Right lobe of liver (tissue), 6 donors: ENCODE measurements at places on chromosomes 3 and 15. TPM values are rescaled to one million over a fixed set of nuclear protein-coding genes. Genes with fewer than 3 reads are reported as not detected.

DNA sequence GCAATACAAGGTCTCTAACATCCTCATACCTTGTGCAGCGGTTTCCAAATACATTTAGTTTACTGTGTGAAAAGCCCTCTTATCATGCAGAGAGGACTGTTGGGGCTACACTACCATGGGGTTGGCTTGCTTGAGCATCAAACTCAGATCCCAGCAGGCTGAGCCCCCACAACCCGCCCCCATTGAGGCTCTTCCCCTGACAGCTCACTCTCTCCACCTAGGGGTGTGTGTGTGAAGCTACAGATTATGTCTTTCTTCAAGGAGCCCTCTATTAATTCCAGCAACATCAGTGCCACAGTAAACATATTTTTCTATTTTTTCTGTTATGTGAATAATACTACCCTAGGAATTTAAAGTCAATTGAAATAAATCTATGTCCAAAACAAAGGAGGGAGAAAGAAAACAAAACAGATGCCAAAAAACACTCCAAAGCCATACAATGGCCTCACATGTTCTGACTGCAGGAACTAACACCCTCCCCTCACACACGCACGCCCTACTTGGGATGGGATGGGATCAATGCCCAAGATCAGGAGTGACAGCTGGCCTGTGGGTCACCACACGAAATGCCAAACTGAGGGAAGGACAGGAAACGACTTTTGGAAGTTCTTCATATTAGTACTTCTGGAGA is 14.7 kb downstream of the TM4SF4 start:
- no peak overlapping the region for H3K4me3 ChIP-seq
- H3K27ac ChIP-seq = no peak overlapping the region
- H3K36me3 ChIP-seq = peaks cover 77% of the 10 kb centered on the region
- no peak for DNase-seq
- H3K4me1 ChIP-seq = no peaks in the 10 kb centered on the region
- no peaks in the 10 kb centered on the region for H3K27me3 ChIP-seq

- peaks cover 11% of the 10 kb centered on the region for H3K4me1 ChIP-seq
- no peak overlapping the region for H3K4me3 ChIP-seq
- H3K36me3 ChIP-seq = peaks cover 4% of the 10 kb centered on the region
Observed at GRCh38 chr15:73983211-73983727, 8.8 kb downstream of the STOML1 start.

- no peaks in the 10 kb centered on the region for H3K4me1 ChIP-seq
- H3K36me3 ChIP-seq = no peaks in the 10 kb centered on the region
- H3K4me3 ChIP-seq = no peak overlapping the region
- no peaks in the 10 kb centered on the region for H3K27me3 ChIP-seq
- DNase-seq = no peak
- no peak overlapping the region for H3K27ac ChIP-seq
Observed at GRCh38 chr3:46579756-46580286, 13.7 kb upstream of the LRRC2 start.

DNA sequence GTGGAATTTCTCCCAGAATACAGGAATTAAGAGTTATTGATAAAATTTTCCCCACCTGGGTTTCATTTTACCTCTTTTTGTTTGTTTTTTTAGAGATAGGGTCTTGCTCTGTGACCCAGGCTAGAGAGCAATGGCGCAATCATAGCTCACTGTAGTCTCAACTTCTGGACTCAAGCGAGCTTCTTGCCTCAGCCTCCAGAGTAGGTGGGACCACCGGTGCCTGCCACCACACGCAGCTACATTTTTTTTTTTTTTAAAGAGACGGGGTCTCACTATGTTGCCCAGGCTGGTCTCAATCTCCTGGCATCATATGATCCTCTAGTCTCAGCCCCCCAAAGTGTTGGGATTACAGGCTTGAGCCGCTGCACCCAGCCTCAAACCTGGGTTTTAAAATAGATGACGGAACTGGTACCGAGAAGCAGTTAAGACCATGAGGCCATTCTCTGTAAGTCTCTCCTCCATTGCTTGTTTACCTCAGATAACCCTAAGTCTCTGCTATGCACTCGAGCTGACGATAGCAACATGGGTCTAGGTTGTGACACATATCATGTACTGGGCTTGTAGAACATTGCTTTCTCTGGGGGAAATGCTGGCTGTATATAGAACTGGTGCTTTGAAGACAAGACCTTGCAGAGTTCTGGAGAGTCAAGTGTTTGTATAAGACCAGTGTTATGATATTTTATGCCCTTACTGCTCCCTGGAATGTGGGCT is 16.4 kb downstream of the ETV5 start:
- no peaks in the 10 kb centered on the region for H3K4me1 ChIP-seq
- H3K4me3 ChIP-seq = no peak overlapping the region
- H3K27ac ChIP-seq = no peak overlapping the region
- no peaks in the 10 kb centered on the region for H3K36me3 ChIP-seq
- no peak for DNase-seq
- H3K27me3 ChIP-seq = no peaks in the 10 kb centered on the region

DNA sequence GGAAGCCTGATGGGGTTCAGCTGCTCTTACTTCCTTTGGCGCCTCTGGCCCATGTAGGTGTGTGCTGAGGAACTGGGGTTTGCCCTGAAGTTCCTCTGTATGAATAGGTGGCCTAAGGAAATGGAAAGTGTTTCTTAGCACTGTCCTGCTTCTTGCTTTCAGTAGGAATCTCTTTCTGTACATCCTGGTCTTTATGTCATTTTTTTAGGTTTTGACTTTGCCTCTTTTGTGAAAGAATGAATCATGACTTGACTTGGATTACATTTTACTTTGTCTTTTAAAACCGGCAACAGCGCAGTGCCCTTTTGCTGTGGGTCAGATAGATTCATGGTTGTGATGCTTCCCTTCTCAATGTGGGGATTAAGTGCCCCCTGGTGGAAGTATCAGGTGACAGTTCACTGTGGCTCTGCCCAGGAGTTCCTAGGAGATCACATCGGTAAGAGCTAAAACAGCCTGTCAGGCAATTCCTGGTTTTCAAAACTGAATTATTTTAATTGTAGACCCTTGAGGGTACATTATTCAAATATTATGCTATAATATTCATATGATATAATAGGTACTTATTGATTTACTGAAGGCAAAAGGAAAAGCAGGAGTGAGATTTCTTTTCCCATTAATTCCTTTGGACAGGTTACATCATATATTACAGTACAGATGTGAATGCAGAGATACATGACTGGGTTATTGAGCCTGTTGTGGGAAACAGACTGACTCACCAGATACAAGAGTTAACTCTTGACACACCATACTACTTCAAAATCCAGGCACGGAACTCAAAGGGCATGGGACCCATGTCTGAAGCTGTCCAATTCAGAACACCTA is 95.4 kb downstream of the HCN4 start:
- H3K27me3 ChIP-seq = no peaks in the 10 kb centered on the region
- H3K27ac ChIP-seq = no peak overlapping the region
- no peak overlapping the region for H3K4me3 ChIP-seq
- peak; percentile 55 for DNase-seq

- H3K36me3 ChIP-seq = no peaks in the 10 kb centered on the region
- no peak for DNase-seq
- no peaks in the 10 kb centered on the region for H3K4me1 ChIP-seq
- no peaks in the 10 kb centered on the region for H3K27me3 ChIP-seq
Observed at GRCh38 chr3:121414924-121415323, 130.9 kb downstream of the POLQ start.

- H3K27me3 ChIP-seq = no peaks in the 10 kb centered on the region
- no peak overlapping the region for H3K4me3 ChIP-seq
- peak overlapping the region; percentile 94 for H3K27ac ChIP-seq
- no peaks in the 10 kb centered on the region for H3K4me1 ChIP-seq
- no peaks in the 10 kb centered on the region for H3K36me3 ChIP-seq
Observed at GRCh38 chr15:31265871-31266711, 60.5 kb upstream of the KLF13 start.

- no peaks in the 10 kb centered on the region for H3K27me3 ChIP-seq
- no peak for DNase-seq
- no peak overlapping the region for H3K27ac ChIP-seq
- H3K36me3 ChIP-seq = no peaks in the 10 kb centered on the region
Observed at GRCh38 chr3:78314327-78314726, 1274.4 kb downstream of the ROBO2 start.

DNA sequence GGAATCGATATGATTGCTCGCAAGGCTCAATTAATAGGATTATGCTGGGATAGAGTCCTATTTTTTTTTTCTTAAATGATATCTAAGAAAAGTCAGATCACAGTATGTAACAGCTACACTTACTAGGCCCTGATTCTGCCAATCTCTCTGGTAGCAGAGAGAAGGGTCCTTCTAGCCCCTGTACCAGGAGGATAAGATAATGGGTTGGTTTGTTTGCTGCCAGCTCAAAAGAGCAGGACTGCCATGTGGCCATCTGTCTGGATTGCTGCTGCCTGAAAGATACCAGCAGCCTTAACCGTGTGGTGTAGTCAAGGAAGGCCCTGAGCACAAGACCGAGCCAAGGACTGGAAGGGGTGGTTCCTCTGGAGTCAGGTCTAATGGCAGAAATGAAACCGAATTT is 236.4 kb downstream of the KLF13 start:
- no peak overlapping the region for H3K27ac ChIP-seq
- no peaks in the 10 kb centered on the region for H3K27me3 ChIP-seq
- H3K4me3 ChIP-seq = no peak overlapping the region
- H3K36me3 ChIP-seq = no peaks in the 10 kb centered on the region
- no peaks in the 10 kb centered on the region for H3K4me1 ChIP-seq

- no peak overlapping the region for H3K27ac ChIP-seq
- no peaks in the 10 kb centered on the region for H3K4me1 ChIP-seq
- H3K27me3 ChIP-seq = no peaks in the 10 kb centered on the region
Observed at GRCh38 chr3:16171009-16171408, 3.5 kb upstream of the GALNT15 start.

GRCh38 chr3:98185180-98185579 is 18.7 kb downstream of the OR5H15 start:
- H3K27ac ChIP-seq = no peak overlapping the region
- no peaks in the 10 kb centered on the region for H3K4me1 ChIP-seq
- DNase-seq = no peak

- no peak for DNase-seq
- H3K27ac ChIP-seq = no peak overlapping the region
- no peaks in the 10 kb centered on the region for H3K4me1 ChIP-seq
- no peak overlapping the region for H3K4me3 ChIP-seq
Observed at GRCh38 chr15:76056931-76057330, 2.9 kb upstream of the TMEM266 start.

DNA sequence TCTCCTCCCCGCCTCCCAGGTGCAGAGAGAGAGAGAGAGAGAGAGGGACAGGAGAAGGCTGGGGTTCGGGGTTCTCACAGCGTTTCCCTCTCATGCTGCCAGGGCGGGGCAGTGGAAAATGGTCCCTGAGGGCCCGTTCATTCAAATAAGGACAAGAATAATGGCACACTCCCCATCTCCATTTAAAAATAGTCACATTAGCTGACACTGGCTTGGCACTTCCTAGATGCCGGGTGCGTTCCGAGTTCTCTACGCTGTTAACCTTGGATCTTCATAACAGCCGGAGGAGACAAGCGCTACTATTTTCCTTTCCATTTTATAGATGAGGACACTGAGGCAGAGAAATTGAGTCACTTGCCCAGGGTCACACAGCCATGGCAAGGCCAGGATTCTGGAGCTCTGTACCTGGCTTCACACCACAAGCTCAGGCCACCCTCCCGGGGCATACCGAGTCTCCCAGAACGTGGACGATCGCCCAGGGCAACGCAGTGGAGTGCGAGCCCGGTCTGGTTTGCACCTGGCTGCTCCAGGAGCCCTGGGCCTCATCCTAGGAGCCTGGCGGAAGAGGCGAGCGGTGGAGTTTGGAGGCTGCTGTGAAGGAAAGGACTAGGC is 608 bp upstream of the SLC6A6 start:
- no peaks in the 10 kb centered on the region for H3K4me1 ChIP-seq
- no peak overlapping the region for H3K27ac ChIP-seq
- H3K27me3 ChIP-seq = peaks cover 9% of the 10 kb centered on the region
- H3K36me3 ChIP-seq = no peaks in the 10 kb centered on the region
- peak overlapping the region; percentile 38 for H3K4me3 ChIP-seq

- H3K36me3 ChIP-seq = no peaks in the 10 kb centered on the region
- no peak overlapping the region for H3K27ac ChIP-seq
- no peak overlapping the region for H3K4me3 ChIP-seq
- DNase-seq = no peak
- H3K4me1 ChIP-seq = no peaks in the 10 kb centered on the region
Observed at GRCh38 chr3:174329321-174329720, 529.8 kb upstream of the NAALADL2 start.

DNA sequence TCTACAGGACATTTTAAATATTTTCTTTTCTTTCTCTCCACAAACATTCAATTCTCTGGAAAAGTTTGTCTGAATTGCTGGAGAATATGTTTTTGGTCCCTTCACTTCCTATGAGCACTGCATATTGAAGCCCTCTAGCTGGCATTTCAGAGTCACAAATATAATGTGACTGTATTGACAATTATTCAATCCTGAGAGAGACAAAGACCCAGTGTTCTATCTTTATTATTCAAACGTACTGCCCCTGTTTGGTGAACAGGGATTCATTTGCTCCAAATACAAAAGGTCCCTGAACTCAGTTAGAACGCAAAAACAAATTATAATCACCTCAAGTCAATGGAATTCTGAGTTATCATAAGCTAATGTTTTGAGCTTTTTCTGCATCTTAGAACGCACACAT is 173.1 kb upstream of the CDIN1 start:
- no peaks in the 10 kb centered on the region for H3K27me3 ChIP-seq
- no peak for DNase-seq
- H3K27ac ChIP-seq = no peak overlapping the region
- no peak overlapping the region for H3K4me3 ChIP-seq

DNA sequence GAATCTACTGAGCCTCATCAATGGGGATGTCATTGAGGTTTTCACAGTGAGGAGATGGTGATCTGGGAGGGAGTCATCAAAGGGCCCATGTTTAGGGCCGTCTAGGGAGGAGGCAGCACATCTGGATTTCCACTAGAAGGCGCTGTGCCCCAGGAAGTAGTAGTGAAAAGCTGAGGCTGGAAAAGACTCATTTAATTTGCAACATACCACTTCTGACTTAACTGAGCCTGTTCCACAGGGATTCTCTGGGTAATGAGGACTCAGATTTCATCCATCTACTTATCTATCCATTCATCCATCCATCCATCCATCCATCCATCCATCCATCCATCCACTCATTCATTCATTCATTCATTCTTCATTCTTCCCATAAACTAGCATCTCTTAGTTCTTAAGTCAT is 17.4 kb upstream of the SHF start:
- peaks cover 10% of the 10 kb centered on the region for H3K4me1 ChIP-seq
- H3K4me3 ChIP-seq = no peak overlapping the region
- DNase-seq = peak; percentile 60
- H3K36me3 ChIP-seq = no peaks in the 10 kb centered on the region

- no peaks in the 10 kb centered on the region for H3K27me3 ChIP-seq
- no peak overlapping the region for H3K4me3 ChIP-seq
- DNase-seq = no peak
- no peaks in the 10 kb centered on the region for H3K4me1 ChIP-seq
- no peak overlapping the region for H3K27ac ChIP-seq
Observed at GRCh38 chr3:108602249-108602934, 12.9 kb downstream of the DZIP3 start.

CLCN2 gene
- total RNA-seq = 2.5 TPM

SLC24A5 gene
- not detected for total RNA-seq

CHAC1 gene
- total RNA-seq = 0.22 TPM

CLDN18 gene
- total RNA-seq = not detected

CXCR6 gene
- 1.4 TPM for total RNA-seq

COLQ gene
- 0.66 TPM for total RNA-seq

QTRT2 gene
- 9.8 TPM for total RNA-seq

CATSPER2 gene
- total RNA-seq = 2.4 TPM

GP5 gene
- total RNA-seq = 0.07 TPM

TM6SF1 gene
- total RNA-seq = 1.5 TPM

SCN5A gene
- total RNA-seq = not detected

ZPLD1 gene
- total RNA-seq = 0.12 TPM

ADAMTS17 gene
- 31.9 TPM for total RNA-seq

DNAH12 gene
- under 0.01 TPM for total RNA-seq

KCNMB3 gene
- 1.6 TPM for total RNA-seq

B3GNT5 gene
- 1.2 TPM for total RNA-seq
